Kidney epithelial cell (primary cell): ENCODE measurements at places on chromosomes 16 and 17.

- DNase-seq = no peak
Observed at GRCh38 chr17:31691251-31691905, 167.7 kb downstream of the COPRS start.

- DNase-seq = no peak
Observed at GRCh38 chr17:35314415-35315216, 58.8 kb downstream of the SLFN11 start.

DNA sequence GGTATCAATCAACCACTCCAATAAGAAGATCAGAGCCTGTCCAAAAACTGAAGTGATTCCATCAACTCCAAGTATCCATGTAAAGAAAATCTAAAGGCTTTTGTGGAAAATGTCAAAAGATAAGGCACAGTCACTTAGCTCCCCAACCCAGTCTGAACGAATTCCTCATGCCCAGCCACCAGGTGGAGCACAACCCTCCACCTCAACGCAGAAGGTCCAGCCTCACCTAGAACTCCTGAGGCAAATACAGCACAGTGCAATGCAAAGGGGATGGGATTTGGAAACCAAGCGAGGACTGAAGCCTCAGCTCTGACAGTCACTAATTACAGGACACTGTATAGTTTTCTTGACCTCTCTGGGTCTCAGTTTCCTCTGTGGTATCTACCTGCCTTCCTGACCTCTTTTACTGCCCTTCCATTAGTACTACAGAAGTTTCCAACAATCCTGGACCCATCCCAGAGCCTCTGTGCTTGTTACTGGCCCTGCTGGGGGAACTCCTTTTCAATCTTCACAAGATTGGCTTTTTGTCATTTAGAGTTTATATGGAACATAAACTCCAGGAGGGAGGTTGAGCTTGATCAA, 2.0 kb downstream of the NCBP3 start:
- DNase-seq = no peak

GRCh38 chr16:83937922-83938885, 14.8 kb upstream of the OSGIN1 start:
- no peak for DNase-seq

GRCh38 chr16:20866145-20866772, 33.9 kb downstream of the DCUN1D3 start:
- peak; percentile 52 for DNase-seq

DNA sequence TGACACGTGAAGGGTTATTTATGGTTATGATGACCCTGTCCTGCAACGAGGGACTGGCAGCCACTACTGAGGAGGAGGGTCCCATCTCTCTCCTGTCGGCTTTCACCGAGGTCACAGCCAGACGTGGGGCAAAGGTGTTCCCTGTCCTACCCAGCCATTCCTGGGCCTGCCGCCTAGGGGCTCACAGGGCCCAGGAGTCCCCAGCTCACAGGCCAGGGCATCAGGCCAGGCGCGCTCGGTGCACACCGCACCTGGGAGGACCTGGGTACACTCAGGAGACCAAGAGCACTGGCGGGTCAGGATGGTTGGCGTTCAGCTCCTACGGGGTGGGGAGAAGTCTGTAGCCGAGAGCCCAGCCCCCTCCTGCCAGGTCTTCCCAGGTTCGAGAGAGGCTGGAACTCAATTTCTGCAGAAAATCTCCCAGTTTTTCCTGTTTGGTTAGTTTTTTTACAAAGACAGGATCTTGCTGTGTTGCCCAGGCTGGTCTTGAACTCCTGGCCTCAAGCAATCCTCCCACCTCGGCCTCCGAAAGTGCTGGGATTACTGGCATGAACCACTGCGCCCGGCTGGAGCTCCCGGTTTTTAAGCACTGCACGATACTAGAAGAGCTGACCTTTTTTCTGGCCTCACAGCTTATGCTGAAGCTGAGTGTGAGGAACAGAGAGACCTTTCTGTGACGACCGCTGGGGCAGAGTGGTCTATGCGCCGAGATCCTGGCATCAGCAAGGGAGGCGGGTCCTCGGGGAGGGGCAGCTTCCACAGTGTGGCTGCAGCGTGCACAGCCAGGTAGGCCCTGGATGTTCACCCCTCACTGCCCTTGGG, 7.7 kb downstream of the CYBC1 start:
- no peak for DNase-seq

GRCh38 chr17:1197781-1198490, 18.2 kb upstream of the ABR start:
- DNase-seq = no peak

- DNase-seq = no peak
Observed at GRCh38 chr17:50833510-50834428, 1.6 kb upstream of the WFIKKN2 start.

GRCh38 chr17:81196505-81197408, 26.0 kb downstream of the CEP131 start:
- no peak for DNase-seq

GRCh38 chr17:14048169-14048568, 21.1 kb upstream of the COX10 start:
- DNase-seq = no peak

GRCh38 chr17:37683454-37683984, 40.3 kb upstream of the DDX52 start:
- no peak for DNase-seq

DNA sequence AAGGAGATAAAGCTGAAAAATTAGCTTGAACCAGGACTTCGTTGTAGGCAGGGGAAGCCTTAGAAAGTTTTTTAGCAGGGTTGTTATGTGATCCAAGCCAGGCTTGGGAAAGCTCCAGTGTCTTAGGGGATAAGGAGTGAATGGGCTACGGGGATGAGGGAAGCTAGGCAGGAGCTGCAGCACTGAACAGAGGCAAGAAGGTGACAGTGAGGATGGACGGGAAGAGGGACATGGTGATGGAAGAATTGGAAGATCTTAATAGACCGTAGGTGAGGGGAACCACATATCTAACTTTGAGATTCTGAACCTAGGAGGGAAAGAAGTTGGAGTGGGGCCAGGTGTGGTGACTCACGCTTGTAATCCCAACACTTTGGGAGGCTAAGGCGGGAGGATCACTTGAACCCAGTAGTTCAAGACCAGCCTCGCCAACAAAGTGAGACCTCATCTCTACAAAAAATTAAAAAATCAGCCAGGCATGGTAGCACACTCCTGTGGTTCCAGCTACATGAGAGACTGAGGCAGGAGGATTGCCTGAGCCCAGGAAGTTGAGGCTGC, 3.2 kb downstream of the RHBDL3 start:
- no peak for DNase-seq

DNA sequence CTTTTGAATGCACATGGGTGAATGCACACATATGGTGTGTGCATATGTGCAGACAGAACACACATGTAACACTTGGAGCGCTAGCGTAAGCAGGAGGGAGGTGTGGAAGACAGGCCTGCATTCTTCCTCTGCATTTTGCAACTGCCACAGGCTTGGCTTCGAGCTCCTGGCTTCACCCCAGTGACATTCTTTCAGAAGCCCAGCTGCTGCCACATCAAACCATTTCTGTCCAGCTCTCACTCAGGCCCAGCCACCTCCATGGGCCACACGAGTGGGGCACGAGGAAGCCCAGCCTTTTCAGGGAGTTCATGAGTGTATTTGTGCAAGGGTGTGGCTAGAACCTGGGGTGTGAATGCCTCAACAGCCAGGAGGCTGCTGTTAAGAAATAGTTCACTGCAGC, 18.8 kb downstream of the LGALS3BP start:
- no peak for DNase-seq

GRCh38 chr17:83055911-83056582, 23.4 kb upstream of the METRNL start:
- peak; percentile 70 for DNase-seq

- DNase-seq = no peak
Observed at GRCh38 chr17:10761281-10761680, 31.5 kb upstream of the TMEM220 start.

GRCh38 chr16:27748868-27749546, 199.1 kb downstream of the KATNIP start:
- DNase-seq = peak; percentile 85

DNA sequence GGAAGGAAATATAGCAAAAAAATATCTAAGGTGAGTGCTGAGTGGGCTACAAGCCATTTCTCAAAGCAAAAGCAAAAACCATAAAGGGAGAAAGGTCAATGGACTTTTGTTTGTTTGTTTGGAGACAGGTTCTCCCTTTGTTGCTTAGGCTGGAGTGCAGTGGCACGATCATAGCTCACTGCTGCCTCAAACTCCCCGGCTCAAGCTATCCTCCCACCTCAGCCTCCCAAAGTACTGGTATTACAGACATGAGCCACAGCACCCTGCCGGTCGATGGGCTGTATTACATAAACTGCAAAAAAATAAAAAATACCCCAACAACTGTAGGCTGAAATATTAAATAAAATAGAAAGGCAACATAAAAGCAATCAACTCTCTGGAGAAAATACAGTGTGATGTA, 3.5 kb upstream of the RBBP6 start:
- no peak for DNase-seq

DNA sequence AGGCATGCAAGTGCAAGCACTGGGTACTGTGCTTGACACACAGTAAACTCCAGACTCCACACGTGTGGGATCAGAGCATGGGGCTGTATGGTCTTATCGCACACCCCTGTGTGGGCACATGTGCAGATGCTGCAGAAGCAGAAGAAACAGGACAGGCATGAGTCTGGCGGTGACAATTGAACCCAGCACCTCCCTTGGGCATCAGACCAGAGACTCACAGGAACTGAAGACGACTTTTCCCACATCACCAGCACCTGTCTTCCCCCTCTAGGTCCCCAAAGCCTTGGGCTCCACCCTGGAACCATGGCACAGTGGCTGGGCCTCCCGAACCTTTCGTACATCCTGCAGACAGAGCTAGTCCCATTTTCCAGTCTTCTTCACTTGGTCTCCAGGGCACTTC, 126.4 kb upstream of the CDH5 start:
- DNase-seq = no peak

DNA sequence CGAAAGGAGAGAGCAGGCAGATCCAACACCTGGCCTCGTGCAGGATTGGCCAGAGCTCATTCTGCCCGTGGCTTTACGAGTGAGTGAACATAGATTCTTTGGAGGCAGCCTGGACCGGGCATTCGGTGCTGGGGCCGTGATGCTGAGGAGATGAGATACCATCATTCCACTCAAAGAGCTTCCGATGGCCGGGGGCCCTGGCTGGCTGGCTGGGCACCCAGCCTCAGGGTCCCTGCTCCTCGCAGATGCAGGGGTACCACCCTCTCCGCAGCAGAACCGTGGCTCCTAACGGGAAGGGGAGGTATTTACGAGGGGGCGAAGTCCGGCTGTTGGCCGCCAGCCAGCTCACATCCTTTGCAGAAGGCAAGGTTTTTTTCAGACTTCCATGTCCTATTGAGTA, 66.1 kb upstream of the FOXF1 start:
- DNase-seq = no peak

GRCh38 chr17:34249478-34249877, 5.6 kb upstream of the CCL2 start:
- no peak for DNase-seq
